ENCODE measurements at places on chromosomes 1 and 21. TPM values are rescaled to one million over a fixed set of nuclear protein-coding genes. Genes with fewer than 3 reads are reported as not detected.

GRCh38 chr1:61332196-61332753, 249.9 kb downstream of the NFIA start:
- no peaks in the 10 kb centered on the region for H3K36me3 ChIP-seq
- DNase-seq, result no peak
- H3K27ac ChIP-seq, result no peak overlapping the region
- H3K4me1 ChIP-seq, result peaks cover 9% of the 10 kb centered on the region

- H3K27ac ChIP-seq, result no peak overlapping the region
- peaks cover 2% of the 10 kb centered on the region for H3K36me3 ChIP-seq
- DNase-seq, result no peak
- peaks cover 18% of the 10 kb centered on the region for H3K4me1 ChIP-seq
Measured at GRCh38 chr1:156931211-156931952, 10.9 kb downstream of the LRRC71 start.

GRCh38 chr1:5686925-5687706, 305.1 kb downstream of the NPHP4 start:
- no peaks in the 10 kb centered on the region for H3K4me1 ChIP-seq
- H3K36me3 ChIP-seq, result no peaks in the 10 kb centered on the region
- DNase-seq, result no peak
- H3K27me3 ChIP-seq, result no peaks in the 10 kb centered on the region
- no peak overlapping the region for H3K4me3 ChIP-seq

DNA sequence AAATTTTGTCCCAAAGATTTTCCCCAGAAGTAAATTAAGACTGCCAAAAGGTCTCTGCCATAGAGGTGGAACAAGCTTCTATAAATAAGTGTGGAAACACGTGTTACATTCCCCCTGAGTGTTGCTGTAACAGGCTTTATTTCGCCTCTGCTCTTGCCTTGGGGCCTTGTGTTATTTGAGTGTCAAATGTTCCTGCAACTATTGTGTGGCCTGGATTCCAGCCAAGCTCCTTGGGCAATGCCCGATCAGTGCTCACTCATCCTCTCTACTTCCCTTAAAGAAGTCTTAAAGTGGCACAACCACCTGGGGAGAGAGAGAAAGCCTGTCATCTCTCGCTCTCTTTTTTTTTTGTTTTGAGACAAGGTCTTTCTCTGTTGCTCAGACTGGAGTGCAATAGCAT, 156.7 kb downstream of the NR5A2 start:
- no peak overlapping the region for H3K4me3 ChIP-seq
- no peak for DNase-seq
- no peak overlapping the region for H3K27ac ChIP-seq
- H3K36me3 ChIP-seq, result no peaks in the 10 kb centered on the region
- peaks cover 6% of the 10 kb centered on the region for H3K4me1 ChIP-seq

The PROX1 gene
- total RNA-seq, result 14.3 TPM

DNA sequence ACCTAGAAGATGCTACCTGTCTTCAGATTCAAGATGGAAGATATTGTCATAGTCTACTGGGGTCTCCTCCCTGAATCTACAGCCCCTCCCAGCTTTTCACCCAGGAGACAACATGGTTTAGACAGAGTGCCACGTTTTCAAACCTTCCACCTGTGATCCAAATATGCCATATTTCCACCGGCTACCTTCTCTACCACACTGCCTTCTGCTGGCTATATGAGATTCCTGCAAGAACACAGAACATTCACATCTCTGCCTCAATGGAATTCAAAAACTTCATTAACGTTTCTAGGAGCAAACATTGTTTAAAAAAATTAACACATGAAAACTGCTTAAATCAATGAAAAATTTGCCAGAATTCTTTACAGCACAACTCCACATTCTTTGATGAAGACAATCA, 12.9 kb upstream of the LELP1 start:
- H3K36me3 ChIP-seq, result no peaks in the 10 kb centered on the region
- H3K27me3 ChIP-seq, result peaks cover 57% of the 10 kb centered on the region
- H3K27ac ChIP-seq, result no peak overlapping the region

- no peak for DNase-seq
- H3K4me1 ChIP-seq, result peaks cover 46% of the 10 kb centered on the region
- H3K27ac ChIP-seq, result peak overlapping the region; percentile 39
Measured at GRCh38 chr21:42022091-42022430, 11.9 kb upstream of the ZBTB21 start.

DNA sequence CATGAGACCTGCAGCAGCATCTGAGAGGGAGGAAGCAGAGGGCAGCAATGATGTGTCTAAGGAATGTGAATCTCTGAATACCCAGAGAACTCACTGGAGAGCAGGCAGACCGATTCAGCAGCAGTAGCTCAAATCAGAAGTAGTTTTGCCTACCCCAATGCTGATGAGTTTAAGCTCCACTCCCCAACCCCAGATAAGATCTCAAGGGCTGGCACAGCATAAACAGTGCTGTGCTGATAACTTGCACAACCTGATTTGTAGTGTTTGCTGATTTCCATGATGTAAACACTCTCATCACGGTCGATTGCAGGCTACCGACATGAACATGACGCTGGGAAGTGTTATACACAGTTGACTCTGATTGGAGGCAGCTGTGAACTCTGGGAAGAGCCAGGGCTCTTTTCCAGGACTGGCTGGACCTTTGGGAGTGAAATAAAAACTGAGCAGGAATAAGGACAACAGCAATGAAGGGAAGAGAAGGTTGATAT, 11.2 kb upstream of the HMGCS2 start:
- H3K27me3 ChIP-seq, result no peaks in the 10 kb centered on the region
- no peaks in the 10 kb centered on the region for H3K36me3 ChIP-seq
- peaks cover 8% of the 10 kb centered on the region for H3K4me1 ChIP-seq
- DNase-seq, result no peak
- no peak overlapping the region for H3K27ac ChIP-seq

DNA sequence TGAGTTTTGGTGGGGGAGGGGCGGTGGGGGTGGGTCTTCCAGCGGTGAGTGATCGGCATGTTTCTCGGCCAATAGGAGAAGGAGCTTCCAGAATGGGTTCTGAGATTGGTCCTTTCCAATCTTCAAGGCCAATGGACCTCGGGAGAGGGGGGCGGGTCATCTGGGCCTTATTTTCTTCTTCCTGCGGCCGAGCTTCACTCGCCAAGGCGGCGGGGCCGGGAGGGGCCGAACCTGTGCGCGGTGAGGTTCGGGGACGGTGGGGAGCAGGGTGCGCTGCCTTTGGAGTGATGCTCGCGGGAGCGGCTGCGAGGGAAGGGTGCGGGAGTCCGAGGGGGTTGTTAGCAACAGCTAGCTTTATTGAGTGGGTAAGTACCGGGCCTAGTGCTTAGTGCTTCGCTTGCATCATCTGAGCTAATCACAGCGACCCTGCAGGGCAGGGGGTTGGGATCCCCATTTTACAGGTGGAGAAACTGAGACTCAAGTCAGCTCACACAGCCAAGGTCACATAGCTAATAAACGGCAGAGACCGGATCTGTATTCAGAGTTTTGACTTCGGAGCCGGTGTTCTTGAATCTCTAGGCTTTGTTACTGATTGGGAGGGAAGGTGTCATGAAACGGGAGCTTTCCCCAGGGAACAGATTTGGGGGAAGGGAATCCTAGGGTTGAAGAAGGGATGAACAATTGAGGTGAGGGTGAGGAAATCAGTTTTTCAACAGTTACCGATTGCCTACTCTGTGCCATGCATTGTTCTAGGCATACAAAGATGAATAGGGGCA, 549 bp downstream of the KDM4A start:
- DNase-seq, result peak; percentile 89
- peak overlapping the region; percentile 99 for H3K4me3 ChIP-seq
- H3K36me3 ChIP-seq, result peaks cover 8% of the 10 kb centered on the region
- peak overlapping the region; percentile 98 for H3K27ac ChIP-seq
- H3K27me3 ChIP-seq, result peaks cover 6% of the 10 kb centered on the region

- H3K27me3 ChIP-seq, result peaks cover 36% of the 10 kb centered on the region
- peaks cover 8% of the 10 kb centered on the region for H3K4me1 ChIP-seq
- H3K4me3 ChIP-seq, result peak overlapping the region; percentile 42
- no peaks in the 10 kb centered on the region for H3K36me3 ChIP-seq
Measured at GRCh38 chr1:171252482-171252881, 4.2 kb downstream of the FMO1 start.

DNA sequence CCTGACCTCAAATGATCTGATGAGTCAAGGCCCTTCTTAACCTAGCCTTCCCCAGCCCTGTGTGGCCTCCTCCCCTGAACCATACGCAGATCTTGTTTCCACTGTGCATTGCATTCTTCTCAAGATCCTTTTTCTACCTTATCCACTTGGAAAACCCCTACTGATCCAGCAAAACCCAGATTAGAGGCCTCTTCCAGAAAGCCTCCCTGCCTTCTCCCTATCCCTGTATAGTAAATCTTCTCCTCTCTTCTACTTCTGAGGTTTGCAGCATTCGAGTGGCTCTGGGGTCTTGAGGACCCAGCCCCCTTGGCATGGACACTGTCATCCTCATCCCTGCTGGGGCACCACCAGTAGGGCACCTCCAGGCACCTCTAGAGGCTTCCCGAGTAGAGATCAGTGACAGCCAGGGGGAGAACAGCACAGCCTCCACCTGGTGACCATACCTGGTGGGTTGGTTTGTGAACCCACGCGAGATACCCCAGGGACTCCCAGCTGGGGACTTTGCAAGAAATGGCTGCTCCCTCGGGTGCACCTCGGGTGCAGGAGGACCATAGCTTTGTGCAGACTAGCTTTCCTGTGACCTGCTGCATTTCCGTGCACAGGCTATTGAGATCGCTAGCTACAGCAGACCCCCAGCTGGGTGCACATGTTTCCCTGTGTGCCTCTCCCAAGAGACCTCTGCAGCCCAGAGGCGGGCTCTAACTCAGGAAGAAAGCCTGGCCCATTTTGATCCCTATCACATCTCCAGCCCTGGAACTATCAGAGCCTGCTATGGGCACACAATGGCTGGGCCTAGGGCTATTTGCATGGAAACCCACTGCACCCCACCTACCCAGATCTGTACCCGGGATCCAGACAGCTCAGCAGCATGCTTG, 34.2 kb downstream of the MATN1 start:
- H3K27me3 ChIP-seq, result peaks cover 41% of the 10 kb centered on the region
- H3K36me3 ChIP-seq, result no peaks in the 10 kb centered on the region
- peaks cover 18% of the 10 kb centered on the region for H3K4me1 ChIP-seq
- no peak overlapping the region for H3K27ac ChIP-seq

GRCh38 chr1:20699558-20699957, 18.2 kb downstream of the KIF17 start:
- no peak overlapping the region for H3K4me3 ChIP-seq
- H3K27me3 ChIP-seq, result no peaks in the 10 kb centered on the region
- H3K27ac ChIP-seq, result peak overlapping the region; percentile 43
- H3K36me3 ChIP-seq, result no peaks in the 10 kb centered on the region
- peaks cover 15% of the 10 kb centered on the region for H3K4me1 ChIP-seq

The RBBP4 gene
- 494 TPM for total RNA-seq

DNA sequence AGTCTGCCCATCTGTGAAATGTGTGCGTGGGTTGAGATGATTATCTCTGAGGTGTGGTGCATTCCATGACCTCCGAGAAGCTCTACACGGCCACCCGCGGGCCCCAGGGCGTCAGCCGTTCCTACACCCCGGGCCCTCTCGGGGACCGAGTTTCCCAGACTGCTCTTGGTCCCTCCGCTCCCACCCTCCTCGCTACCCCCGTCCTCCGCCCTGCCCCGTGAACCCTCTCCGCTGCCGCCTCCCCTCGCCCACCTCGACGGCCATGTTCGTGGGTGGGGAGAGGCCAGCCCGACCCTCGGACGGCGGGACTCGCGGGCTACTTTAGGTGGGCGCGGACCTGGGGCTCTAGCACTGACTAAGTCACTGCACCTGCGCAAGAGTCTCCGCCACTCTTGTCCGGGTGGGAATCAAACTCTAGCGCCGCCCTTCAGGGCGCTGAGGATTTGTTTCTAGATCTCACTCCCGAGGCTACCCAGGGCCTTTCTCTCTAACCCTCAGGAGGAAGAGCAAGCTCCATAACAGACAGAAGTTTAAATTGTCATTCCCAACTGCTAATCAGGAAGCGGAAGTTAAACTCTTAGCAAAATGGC, 47.7 kb upstream of the VWA5B1 start:
- H3K27me3 ChIP-seq, result peaks cover 38% of the 10 kb centered on the region
- no peak for DNase-seq
- no peak overlapping the region for H3K27ac ChIP-seq
- H3K4me3 ChIP-seq, result no peak overlapping the region

GRCh38 chr1:36326499-36326898, 3.1 kb upstream of the EVA1B start:
- no peak overlapping the region for H3K27ac ChIP-seq
- H3K36me3 ChIP-seq, result no peaks in the 10 kb centered on the region
- peaks cover 33% of the 10 kb centered on the region for H3K4me1 ChIP-seq
- peaks cover 6% of the 10 kb centered on the region for H3K27me3 ChIP-seq

The PLPP3 gene
- 21.2 TPM for total RNA-seq

DNA sequence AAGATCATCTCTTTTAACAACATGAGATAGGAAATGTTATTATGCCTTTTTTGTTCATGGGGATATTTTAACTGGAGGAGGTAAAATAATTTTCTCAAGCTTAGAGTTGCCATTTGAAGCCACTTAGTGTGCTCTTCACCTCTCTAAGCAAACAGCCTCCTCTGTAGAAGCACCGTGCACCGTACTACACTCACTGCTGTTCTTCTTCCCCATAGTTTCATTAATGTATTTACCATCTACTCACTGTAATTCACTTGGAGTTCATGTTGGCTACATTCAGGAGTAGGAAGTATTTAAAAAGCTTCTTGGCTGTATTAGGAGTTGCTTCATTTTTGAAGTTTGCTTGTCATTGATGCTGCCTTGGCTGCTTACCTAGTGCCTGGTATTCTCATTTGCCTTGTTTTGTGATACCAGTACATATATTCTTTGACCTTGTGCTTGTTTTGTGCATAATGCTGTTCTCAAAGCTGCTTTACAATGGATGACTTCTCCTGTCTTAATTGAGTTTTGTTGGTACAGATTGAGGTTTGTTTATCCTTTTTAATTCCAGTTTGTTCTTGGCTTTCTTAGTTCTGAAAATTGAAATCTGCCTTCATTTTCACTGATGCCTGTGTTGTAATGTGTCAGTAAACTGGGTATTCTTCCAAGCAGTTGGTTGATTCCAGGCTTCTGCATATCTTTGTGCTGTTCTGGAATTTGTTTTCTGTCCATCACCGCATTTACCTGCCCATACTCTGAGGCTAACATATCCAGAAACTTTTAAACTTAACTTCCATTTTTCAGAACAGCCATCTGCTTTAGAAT, 240.4 kb downstream of the HMCN1 start:
- no peak overlapping the region for H3K4me3 ChIP-seq
- no peaks in the 10 kb centered on the region for H3K27me3 ChIP-seq
- H3K36me3 ChIP-seq, result peaks cover 3% of the 10 kb centered on the region
- H3K4me1 ChIP-seq, result peaks cover 18% of the 10 kb centered on the region
- no peak overlapping the region for H3K27ac ChIP-seq

The EDARADD gene
- 3.0 TPM for total RNA-seq

The HSPA6 gene
- total RNA-seq, result not detected

- DNase-seq, result no peak
- no peak overlapping the region for H3K27ac ChIP-seq
- H3K4me3 ChIP-seq, result no peak overlapping the region
- H3K4me1 ChIP-seq, result no peaks in the 10 kb centered on the region
Measured at GRCh38 chr21:45517249-45518065, 24.8 kb downstream of the SLC19A1 start.

- no peak overlapping the region for H3K27ac ChIP-seq
- no peaks in the 10 kb centered on the region for H3K4me1 ChIP-seq
- H3K36me3 ChIP-seq, result no peaks in the 10 kb centered on the region
- no peaks in the 10 kb centered on the region for H3K27me3 ChIP-seq
- no peak overlapping the region for H3K4me3 ChIP-seq
Measured at GRCh38 chr1:94169126-94169525, 48.2 kb upstream of the ABCA4 start.
